Lung (tissue), 17 donors: ENCODE measurements at places on chromosomes 11 and 22. TPM values are rescaled to one million over a fixed set of nuclear protein-coding genes. Genes with fewer than 3 reads are reported as not detected.

GRCh38 chr22:36335621-36336020, 52.1 kb downstream of the MYH9 start:
- H3K36me3 ChIP-seq, result peaks cover 16% of the 10 kb centered on the region
- H3K4me3 ChIP-seq, result no peak overlapping the region
- H3K27ac ChIP-seq, result peak overlapping the region; percentile 97
- DNase-seq, result no peak
- peaks cover 45% of the 10 kb centered on the region for H3K4me1 ChIP-seq

- no peak overlapping the region for H3K4me3 ChIP-seq
- peaks cover 21% of the 10 kb centered on the region for H3K36me3 ChIP-seq
- DNase-seq, result no peak
- peaks cover 2% of the 10 kb centered on the region for H3K4me1 ChIP-seq
- no peaks in the 10 kb centered on the region for H3K27me3 ChIP-seq
These were observed 22.7 kb downstream of the CBX7 start for GRCh38 chr22:39129746-39130145.

GRCh38 chr22:28198692-28199091, 279.6 kb upstream of the PITPNB start:
- no peak overlapping the region for H3K4me3 ChIP-seq
- H3K27me3 ChIP-seq, result no peaks in the 10 kb centered on the region
- no peak overlapping the region for H3K27ac ChIP-seq

DNA sequence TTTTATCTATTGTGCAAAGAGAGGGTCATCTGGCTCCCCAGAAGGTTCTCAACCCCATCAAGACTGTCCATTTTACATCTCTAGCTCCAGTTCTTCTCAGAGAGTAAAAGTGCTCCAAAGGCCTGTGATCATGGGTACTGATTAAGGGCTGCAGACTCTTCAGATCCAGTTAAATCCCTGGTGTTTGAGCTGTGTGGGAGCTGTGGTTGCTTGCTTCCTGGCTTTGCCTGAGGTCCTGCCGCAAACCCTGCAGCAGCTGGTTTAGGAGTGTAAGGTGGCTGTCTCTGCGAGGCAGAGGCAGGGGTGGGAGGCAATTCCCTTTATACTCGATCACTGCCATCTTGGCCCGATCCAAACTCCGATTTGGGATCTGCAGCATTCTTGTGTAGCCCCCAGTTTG, 1.2 kb downstream of the MRPL17 start:
- H3K36me3 ChIP-seq, result peaks cover 13% of the 10 kb centered on the region
- DNase-seq, result no peak
- no peak overlapping the region for H3K27ac ChIP-seq
- H3K4me3 ChIP-seq, result peak overlapping the region; percentile 92

DNA sequence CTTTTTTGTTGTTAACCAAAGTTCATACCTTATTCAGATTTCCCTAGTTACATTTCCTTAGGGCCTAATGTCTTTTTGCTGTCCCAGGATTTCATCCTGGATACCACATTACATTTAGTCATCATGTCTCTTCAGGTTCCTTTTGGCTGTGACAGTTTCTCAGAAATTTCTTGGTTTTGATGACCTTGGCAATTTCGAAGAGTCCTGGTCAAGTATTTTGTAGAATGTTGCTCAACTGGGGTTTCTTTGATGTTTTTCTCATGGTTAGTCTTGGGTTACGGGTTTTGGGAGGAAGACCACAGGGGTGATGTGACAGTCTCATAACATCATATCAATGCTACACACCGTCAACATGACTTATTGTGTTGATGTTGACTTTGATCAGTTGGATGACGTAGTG, 39.8 kb upstream of the FDX1 start:
- H3K4me1 ChIP-seq, result no peaks in the 10 kb centered on the region
- H3K27ac ChIP-seq, result no peak overlapping the region
- H3K27me3 ChIP-seq, result no peaks in the 10 kb centered on the region
- no peaks in the 10 kb centered on the region for H3K36me3 ChIP-seq
- H3K4me3 ChIP-seq, result no peak overlapping the region

Gene OR5A1
- not detected for total RNA-seq
